Retina (tissue), 1 donor: ENCODE measurements at places on chromosomes 5 and 9.
A peak's percentile ranks its signal among the peaks of the same experiment; 100 is the strongest.

- DNase-seq, result peak; percentile 87
Measured at GRCh38 chr5:134113902-134114875, at the start of gene TCF7. TSS of gene TCF7 (plus strand) at chr5:134114681. CDS start at chr5:134114907, 226 bp downstream.

- DNase-seq, result no peak
Measured at GRCh38 chr9:120927269-120928014, 846 bp upstream of the TRAF1 start.

GRCh38 chr5:164597293-164597900 is 1092.0 kb downstream of the MAT2B start:
- no peak for DNase-seq

DNA sequence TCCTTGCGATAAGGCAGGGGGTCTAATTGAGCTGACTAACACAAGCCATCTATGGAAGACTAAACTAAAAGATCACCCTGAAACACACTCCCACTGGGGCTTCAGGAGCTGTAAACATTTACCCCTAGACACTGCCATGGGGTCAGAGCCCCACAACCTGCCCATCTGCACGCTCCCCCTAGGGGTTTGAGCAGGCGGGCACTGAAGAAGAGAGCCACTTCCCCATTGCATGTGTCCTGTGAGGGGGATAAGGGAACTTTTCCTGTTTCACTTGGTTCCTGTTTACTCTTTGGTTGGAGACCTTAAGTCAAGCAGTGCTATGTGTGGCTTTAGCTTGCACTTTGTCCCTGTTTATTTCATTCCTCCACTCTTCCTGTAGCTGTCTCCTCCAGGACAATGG is 1929.5 kb upstream of the CDH9 start:
- DNase-seq, result no peak

- no peak for DNase-seq
Measured at GRCh38 chr5:159864885-159865691, 51.2 kb upstream of the ADRA1B start.

DNA sequence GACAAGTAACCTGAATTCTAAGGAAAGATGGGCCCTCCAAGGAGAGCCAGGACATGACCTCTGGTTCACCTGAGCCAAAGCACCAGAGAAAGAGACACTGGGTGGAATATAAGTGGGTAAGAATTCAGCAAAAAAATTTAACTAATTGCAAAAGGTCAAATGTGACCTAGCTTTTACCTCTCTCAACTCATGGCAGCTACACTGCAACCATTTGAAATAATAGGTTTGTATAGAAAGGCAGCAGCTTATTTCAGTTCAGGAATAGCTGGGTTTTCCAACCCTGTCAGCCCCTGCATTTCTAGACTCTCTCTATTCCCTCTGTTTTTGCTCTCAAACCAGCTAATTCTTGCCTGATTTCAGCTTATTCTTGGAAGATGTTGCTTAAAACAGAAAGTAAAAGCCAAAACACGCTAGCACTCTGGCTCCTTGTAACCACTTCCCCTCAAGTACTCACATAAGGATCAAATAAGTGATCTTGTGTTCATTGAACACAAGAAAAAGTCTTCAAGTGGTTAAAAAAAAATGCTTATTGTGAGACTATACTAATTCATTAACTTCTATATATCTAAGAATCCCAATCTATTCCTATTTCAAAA is 101.1 kb upstream of the NR4A3 start:
- DNase-seq, result no peak

DNA sequence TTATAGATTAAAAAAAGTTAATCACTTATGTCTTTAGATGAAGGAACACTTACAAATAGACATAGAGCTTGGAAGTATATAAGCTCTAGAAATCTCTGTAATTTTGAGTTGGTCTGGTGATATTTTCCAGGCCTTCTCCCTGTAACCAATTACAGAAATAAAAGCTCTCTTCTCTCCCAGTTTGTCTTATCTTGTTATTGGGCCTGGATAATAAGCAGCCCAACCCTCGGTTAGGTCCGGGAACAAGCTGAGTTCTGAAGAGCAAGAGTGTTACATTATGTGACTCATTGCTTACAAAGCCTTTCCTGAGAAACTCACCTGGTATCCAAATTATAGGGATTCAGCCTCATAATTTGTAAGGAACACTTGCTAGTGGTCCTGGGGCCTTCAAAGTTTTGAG is 1146.2 kb downstream of the CDH9 start:
- DNase-seq, result no peak

DNA sequence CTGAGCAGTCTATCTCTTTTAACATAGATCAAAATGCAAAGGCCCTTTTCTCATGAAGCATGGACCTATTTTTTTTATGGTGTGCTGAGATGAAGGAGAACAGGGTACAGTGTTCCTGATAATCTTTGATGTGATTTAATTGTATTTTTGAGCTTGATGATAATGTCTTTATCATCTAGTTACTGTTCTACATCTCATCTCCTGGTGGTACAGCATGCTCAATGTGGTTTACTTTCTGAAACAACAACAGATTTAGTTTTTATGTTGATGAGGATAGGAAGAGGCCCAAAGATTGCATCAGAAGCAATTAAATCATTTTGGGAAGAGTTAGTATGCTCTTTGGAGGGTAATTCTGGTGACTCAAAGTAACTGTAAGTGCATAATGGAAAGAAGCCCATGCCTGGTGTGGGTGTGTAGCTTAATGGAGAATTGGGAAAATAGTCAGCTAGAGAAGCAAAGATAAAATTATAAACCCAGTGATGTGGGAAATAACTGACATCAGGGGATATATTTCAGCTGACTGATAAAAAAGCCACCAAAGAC is 123.0 kb upstream of the KCNN2 start:
- DNase-seq, result no peak
